ENCODE measurements at places on chromosomes 12 and 14. TPM values are rescaled to one million over a fixed set of nuclear protein-coding genes. Genes with fewer than 3 reads are reported as not detected.

Gene BICDL1
- polyA plus RNA-seq: 6.0 TPM

Gene AJUBA
- 7.8 TPM for polyA plus RNA-seq

Gene MAPKAPK5
- 46.0 TPM for polyA plus RNA-seq

Gene MYF5
- not detected for polyA plus RNA-seq

Gene NKX2-1
- not detected for polyA plus RNA-seq

Gene LTB4R2
- polyA plus RNA-seq: 3.9 TPM

Gene CIT
- 8.5 TPM for polyA plus RNA-seq

Gene MDGA2
- polyA plus RNA-seq: not detected

Gene SVOP
- polyA plus RNA-seq: not detected

Gene AQP2
- polyA plus RNA-seq: not detected

Gene NANOG
- polyA plus RNA-seq: not detected

Gene DIO2
- 1.6 TPM for polyA plus RNA-seq

Gene MIP
- 0.09 TPM for polyA plus RNA-seq

Gene BTBD6
- 39.8 TPM for polyA plus RNA-seq

Gene KIF5A
- 3.5 TPM for polyA plus RNA-seq
